ENCODE measurements at places on chromosomes 5 and 9.

GRCh38 chr9:75010570-75010969 is 17.5 kb downstream of the CARNMT1 start:
- no peak for DNase-seq

DNA sequence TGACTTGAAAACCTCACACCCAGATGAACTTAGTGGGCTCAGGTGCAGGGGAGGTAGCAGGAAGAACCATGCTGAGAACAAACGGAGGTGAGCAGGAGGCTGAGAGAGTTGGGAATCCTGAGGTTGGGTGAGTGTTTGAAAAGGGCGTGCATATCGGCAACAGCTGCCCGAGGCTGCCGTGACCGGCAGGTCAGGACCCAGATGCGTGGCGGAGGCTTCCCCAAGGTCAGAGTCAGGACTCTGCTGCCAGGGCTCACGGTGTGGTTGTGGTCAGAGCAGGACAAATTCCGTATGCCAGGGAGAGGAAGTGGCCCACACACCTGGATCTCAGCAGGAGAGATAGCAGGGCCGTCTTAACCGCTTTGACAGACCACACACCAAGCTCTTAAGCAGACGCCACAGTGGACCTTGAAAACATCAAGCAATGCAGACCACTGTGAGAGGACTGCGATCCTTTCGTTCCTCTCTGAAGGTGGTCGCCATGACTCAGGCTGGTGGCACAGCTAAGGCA is 43.1 kb downstream of the ADAMTS16 start:
- no peak for DNase-seq

DNA sequence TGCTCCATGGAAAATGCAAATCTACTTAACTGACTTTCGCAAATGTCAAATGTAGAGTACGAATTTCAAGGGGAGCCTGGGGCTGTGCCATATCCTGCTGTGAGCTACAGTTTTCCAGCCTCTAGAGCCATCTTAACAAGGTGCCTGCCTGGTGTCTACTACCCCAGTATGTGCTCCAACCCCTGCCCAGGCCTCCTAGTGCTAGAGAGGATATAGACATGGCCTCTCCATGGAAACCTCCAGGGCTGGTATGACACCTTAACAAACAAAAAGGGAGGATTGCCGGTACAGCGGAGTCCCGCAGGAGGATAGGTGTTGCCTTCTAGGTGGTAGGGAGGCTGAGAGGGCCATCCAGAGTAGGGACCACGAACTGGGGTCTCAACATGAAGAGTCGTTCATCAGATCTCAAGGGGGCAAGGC is 13.6 kb upstream of the IL3 start:
- no peak for DNase-seq

DNA sequence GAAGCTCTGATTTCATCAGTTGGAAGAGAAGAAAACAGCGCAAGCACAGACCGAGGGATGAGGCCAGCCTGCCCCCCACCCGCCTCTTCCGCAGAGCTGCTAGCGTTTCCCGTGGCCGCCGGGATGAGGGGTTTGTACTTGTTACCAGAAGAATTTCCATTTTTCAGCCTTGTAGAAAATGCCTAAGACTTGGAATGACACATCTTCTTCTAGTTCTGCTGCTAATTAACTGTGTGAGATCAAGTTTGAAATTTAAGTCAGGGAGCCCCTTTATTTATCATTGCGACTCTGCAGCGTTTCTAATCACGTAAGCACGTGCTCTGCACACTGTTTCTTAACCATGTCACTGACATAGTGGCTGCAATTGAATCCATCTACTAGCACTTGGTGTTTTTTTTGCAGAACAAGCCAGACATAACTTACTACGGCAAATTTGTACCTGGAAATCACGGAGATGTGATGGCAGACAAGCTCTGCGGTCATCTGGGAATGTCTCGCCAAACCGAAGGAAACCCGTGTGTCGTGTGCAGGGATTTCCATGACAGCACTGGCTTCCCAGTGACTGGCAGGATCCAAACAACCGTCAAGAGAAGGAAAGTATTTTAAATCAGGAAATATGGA is 41.8 kb upstream of the ROR2 start:
- no peak for DNase-seq

GRCh38 chr9:100228352-100228869 is 124.3 kb downstream of the TEX10 start:
- DNase-seq, result no peak

GRCh38 chr9:133768859-133769510 is 30.8 kb upstream of the SARDH start:
- no peak for DNase-seq

GRCh38 chr5:68848091-68848490 is 245.7 kb upstream of the SLC30A5 start:
- no peak for DNase-seq

DNA sequence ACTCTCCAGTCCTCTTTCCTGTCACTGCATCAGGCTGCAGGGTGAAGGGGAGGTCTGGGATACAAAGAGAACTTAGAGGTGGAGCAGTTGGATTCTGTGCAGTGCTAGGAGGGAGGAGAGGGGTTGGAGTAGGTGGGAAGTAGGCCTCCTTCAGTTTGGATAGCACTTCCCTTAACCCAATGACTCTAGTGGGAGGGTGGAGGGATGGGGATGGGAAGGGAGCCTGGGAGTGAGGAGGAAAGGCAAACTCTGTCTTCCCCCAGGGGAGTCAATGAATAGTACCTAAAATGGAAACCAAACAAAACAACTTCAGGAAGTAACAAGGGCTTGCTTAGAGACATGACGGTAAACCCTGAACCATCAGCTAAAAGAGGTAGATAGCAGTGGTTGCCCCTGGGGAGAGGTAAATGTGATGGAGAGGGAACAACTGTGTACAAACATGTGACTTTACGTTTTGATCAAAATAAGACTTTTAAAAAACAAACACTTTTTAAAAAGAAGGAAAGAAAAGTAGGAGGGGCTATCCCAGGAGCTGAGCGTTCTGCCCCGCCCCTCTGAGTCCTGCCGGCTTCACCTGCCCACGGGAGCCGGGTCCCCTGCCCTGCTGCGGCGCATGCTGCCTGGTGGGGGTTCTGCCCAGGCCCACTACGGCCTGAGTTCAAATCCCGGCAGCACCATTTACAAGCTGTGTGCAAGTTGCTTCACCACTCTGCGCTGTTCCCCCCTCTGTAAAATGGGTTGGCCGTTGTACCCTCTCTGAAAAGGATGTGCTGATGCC is 30.9 kb downstream of the GSN start:
- no peak for DNase-seq
